SJSA1 (cell line): ENCODE measurements at places on chromosomes 13 and 19.

- H3K27me3 ChIP-seq = peaks cover 7% of the 10 kb centered on the region; the same call in 1 of the 2 replicates
- H3K4me1 ChIP-seq = no peaks in the 10 kb centered on the region
- H3K36me3 ChIP-seq = no peaks in the 10 kb centered on the region
- no peak overlapping the region for H3K4me3 ChIP-seq
- no peak overlapping the region for H3K27ac ChIP-seq
- no peak for DNase-seq
These were observed 50.3 kb upstream of the TUBGCP3 start for GRCh38 chr13:112638157-112638750.

DNA sequence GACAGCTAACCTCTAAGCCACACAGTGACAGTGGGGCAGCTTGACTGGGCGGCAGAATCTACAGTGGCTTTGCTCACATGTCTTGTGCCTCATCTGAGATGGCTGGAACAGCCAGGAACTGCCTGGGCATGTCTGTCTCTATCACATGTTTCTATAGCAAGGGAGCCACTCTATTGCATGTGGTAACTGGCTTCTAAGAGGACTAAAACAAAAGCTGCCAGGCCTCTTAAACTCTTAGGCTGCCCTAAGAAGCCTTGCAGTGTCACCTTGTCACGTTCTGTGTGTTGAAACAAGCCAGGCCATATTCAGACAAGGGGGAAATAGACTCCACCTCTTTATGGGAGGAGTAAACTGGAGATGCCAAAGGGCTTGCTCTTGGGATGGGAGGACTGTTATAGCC is 122.9 kb upstream of the MAB21L1 start:
- H3K36me3 ChIP-seq = no peaks in the 10 kb centered on the region
- H3K27me3 ChIP-seq = no peaks in the 10 kb centered on the region
- DNase-seq = no peak
- no peaks in the 10 kb centered on the region for H3K4me1 ChIP-seq
- no peak overlapping the region for H3K4me3 ChIP-seq
- H3K27ac ChIP-seq = no peak overlapping the region

- H3K27me3 ChIP-seq = peaks cover 10% of the 10 kb centered on the region; the same call in 1 of the 2 replicates
- no peaks in the 10 kb centered on the region for H3K36me3 ChIP-seq
- H3K27ac ChIP-seq = no peak overlapping the region
- H3K4me3 ChIP-seq = no peak overlapping the region
- peaks cover 3% of the 10 kb centered on the region; the same call in 1 of the 2 replicates for H3K4me1 ChIP-seq
These were observed 21.9 kb downstream of the GRIN2D start for GRCh38 chr19:48415395-48415794.

- no peak overlapping the region for H3K4me3 ChIP-seq
- H3K27me3 ChIP-seq = no peaks in the 10 kb centered on the region
- no peak for DNase-seq
- H3K27ac ChIP-seq = no peak overlapping the region
These were observed 66.1 kb upstream of the ABCC4 start for GRCh38 chr13:95367309-95367843.

DNA sequence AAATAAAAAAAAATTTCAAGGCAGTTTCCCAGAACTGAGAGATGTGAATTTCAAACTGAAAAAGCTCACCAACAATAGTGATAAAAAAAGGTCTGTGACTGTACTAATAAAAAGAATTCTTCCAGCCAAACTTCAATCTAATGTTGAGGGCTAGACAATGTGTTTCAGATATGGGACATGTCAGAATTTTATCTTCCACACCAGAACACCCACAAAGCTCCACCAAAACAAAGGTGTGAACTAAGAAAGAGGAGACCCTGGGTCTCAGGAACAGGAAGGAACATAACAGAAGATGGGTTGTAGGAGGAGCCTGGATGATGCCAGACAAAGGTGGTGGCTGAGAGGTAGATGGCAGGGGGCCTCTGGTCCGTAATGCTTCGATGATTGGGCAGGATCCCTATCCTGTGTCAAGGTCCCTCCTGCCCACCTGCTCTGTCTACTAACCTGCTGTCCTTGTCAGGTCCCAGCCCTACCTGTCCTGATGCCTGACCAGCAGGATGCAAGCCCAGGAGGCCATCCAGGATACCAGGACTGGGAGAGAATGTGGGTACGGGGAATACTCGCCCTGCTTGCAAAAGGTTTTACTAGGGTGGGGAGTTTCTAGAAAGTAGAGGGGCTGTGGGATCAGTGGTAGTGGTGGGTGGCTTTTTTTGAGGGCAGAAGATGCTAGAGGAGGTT is 4.5 kb downstream of the MZF1 start:
- peaks cover 4% of the 10 kb centered on the region for H3K4me1 ChIP-seq
- no peaks in the 10 kb centered on the region for H3K27me3 ChIP-seq
- H3K4me3 ChIP-seq = no peak overlapping the region
- H3K27ac ChIP-seq = no peak overlapping the region
